Kidney tubule cell (primary cell): ENCODE measurements at places on chromosomes 5 and 9.

DNA sequence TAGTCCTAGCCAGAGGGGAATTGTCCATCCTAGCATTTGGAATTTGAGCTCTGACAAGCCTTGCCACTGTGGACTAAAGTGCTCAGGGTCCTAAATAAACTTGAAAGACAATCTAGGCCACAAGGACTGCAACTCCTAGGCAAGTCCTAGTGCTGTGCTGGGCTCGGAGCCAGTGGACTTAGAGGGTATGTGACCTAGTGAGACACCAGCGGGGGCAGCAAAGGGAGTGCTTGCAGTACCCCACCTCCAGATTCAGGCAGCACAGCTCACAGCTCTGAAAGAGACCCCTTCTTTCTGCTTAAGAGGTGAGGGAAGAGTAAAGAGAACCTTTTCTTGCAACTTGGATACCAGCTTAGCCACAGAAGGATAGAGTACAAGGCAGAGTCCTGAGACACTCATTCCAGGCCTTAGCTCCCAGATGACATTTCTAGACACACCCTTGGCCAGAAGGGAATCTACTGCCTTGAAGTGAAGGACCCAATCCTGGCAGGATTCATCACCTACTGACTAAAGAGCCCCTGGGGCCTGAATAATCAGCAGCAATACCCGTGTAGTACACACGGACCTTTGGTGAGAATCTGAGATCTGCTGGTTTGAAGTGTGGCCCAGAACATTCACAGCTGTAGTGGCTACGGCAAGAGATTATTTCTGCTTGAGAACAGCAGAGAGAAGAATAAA lies 164.6 kb downstream of the CCDC171 start:
- DNase-seq, result no peak

DNA sequence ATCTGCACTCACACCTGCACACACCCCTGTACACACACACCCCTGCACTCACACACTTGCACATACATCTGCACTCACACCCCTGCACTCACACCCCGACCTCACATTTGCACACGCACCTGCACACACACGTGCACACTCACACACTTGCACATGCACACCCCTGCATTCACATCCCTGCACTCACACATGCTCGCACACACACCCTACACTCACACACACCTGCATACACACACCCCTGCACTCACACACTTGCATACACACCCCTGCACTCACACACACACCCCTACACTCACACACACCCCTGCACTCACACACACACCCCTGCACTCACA lies 27.5 kb downstream of the GLT6D1 start:
- no peak for DNase-seq

DNA sequence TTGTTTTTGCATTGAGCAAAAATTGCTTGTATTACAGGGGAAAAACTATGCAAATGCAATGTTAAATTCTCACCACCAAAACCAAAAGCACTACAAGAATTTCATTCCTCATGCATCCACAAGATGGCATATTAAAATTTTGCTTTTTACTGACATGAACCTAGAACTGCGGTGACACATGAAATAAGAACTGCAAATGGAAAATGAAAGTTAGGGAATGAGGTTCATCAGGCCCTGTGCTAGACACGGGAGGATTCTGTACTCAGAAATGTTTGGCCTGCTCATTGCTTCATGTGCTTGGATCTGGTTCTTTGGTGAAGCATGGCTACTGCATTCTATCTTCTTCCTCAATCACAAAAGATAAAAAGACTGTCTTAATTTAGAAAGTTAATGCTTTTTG lies 9.1 kb upstream of the RFK start:
- peak; percentile 84 for DNase-seq

DNA sequence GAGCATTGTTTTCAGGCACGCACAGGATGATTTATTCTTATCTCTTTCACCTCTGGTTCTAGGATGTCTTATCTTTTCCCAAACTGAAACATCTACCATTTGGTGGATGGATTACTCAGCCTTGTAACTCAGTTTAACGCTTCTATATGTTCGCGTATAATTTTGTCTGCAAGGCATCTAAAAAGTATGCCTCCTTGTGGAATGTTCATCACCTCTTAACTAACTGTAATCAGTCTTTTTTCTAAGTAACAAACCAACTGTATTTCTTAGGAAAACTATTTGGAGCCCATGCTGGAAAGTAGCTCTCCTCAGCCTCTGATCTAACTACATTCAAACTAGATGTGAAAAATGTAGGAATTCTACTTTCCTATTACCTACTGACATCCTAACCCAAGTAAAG lies 11.5 kb upstream of the F2RL2 start:
- no peak for DNase-seq

- peak; percentile 85 for DNase-seq
Measured at GRCh38 chr9:130940693-130941576, 1.9 kb upstream of the FIBCD1 start.

DNA sequence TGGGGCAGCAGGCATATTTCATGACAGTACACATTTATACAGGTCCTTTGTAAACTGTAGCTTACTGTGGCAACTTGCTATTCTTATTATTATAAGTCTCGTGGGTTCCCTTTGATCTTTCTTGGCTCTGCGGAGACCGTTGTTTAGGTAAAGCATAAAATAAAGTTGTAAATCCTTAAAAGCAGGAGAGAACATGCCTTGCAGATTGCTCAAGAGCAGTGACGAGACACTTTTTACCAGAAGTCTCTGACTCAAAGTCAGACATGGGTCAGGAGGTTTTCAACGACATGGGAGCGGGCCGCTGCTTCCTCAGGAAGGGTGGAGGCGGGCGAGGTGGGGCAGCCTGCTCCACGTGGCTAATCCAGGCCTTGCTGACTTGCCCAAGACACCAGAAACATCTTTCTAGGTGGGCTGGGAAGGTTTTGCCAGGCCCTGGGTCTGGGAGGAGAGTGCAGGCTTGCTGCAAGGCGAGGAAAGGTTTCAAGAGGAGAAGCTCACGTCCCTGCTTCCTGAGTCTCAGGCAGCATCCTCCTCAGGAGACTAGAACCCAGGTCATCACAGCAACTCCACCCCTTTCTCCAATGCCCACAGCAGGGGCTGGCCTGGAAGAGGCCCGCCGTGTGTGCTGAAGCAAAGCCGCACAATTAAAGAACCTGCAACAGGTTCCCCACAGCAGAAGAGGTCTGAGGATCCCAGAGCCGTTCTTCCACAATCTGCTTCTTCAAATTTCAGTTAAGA lies 6.5 kb downstream of the TBC1D2 start:
- DNase-seq, result peak; percentile 84

GRCh38 chr5:146731909-146732659 lies 146.5 kb downstream of the PPP2R2B start:
- peak; percentile 93 for DNase-seq
